T-helper 2 cell (primary cell): ENCODE measurements at places on chromosomes 5 and 9.

DNA sequence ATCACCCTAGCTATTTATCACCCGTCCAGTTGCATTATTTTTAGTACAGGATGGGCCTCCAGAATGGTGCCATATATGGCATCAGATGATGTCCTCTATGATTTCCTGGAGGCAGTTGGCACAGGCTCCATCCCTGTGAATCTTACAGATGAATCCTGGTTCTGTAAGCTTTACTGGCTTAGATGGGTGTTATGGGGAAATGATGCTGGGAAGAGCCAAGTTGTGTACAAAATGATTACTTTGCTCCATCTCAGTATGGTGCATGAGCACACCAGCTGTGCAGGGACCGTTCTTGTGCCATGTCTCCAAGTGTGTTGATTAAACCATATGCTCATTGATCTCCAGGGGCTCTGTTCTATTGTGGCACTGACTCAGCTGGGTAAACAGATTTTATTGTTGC, 755.7 kb downstream of the TLR4 start:
- no peak for DNase-seq

DNA sequence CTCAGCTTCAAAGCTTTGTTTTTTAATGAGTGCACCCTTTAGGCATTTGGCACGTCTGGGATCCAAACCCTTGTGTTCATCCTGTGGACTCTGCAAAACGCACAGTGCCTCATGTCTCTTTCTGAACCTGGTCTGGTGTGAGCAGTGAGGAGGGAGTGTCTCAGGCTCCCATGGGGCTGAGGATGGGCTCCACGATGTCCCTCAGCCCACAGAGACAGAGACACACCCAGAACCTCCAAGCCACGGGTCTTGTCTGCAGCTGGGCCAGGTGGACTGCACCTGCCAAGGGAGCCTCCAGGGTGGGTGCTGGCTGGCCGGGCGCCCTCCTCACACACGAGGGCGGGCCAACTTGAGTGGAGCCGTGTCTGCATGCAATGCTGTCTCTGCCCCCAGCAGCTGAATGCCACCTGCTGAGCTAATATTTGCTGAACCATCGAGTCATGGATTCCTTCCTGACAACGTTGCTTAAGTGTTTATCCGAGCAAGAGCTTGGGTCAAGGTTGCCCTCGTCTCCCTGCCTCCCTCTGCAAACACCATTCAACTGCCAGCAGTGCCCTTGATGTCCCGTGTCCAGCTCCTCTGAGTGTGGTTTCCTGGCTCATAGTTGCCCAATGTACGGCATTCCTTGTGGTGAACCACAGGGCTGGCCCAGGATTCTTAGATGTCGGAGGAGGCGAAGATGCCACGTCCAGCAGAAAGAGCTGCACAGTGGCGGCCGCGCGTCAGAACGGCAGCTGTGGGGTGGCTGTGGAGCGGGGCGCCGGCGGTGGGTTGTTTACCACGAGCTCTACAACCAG, 31.4 kb upstream of the LPCAT1 start:
- DNase-seq: no peak

GRCh38 chr9:37944266-37944650, 40.3 kb upstream of the SLC25A51 start:
- no peak for DNase-seq

- no peak for DNase-seq
These were observed 419.5 kb upstream of the ACTBL2 start for GRCh38 chr5:57902095-57902494.

- DNase-seq: no peak
These were observed 42.5 kb downstream of the RALGPS1 start for GRCh38 chr9:126956917-126957686.

- DNase-seq: no peak
These were observed 130.2 kb upstream of the ELL2 start for GRCh38 chr5:96091874-96092273.

DNA sequence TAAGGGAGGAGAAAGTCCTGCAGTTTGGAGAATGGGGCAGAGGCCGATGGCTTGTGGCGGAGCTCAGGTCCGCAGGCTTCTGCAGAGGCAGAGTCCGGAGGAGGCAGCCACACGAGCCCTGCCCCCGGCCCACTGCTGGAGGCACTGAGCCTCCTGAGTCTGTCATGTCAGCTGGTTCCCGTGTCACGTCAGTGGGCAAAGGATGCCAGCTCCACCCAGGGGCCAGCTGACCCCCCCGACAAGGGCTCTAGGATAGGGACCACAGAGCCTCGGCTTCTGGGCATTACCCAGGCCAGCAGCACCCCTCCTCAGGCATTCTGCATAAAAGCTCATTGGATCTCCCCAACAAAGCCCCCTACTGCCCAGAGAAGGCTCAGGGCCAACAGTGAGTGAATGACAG, 8.5 kb downstream of the SH3PXD2B start:
- DNase-seq: no peak

GRCh38 chr5:80482578-80482977, 5.3 kb upstream of the FAM151B start:
- DNase-seq: no peak

- no peak for DNase-seq
These were observed 235.8 kb downstream of the YTHDC2 start for GRCh38 chr5:113749334-113749733.

DNA sequence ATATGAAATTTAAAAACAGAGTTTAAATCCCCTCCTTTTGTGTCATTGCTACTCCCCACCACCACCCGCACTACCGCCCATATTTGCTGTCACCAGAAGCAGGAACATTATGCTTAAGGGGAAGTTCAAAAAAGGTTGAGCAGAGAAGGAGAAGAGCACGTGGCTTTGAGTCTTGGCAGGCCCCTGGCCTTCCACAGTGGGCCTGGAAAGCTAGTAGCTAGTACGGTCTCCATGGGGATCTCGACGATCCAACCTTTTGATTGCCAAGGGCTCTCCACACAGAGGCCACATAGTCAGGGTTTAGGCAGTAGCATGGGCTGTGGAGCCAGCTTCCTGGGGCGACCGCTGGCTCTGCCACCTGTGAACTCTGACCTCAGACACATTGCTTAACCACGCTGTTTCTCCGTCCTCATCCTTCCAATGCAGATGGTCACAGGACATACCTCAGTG, 90.1 kb downstream of the GOLPH3 start:
- no peak for DNase-seq

DNA sequence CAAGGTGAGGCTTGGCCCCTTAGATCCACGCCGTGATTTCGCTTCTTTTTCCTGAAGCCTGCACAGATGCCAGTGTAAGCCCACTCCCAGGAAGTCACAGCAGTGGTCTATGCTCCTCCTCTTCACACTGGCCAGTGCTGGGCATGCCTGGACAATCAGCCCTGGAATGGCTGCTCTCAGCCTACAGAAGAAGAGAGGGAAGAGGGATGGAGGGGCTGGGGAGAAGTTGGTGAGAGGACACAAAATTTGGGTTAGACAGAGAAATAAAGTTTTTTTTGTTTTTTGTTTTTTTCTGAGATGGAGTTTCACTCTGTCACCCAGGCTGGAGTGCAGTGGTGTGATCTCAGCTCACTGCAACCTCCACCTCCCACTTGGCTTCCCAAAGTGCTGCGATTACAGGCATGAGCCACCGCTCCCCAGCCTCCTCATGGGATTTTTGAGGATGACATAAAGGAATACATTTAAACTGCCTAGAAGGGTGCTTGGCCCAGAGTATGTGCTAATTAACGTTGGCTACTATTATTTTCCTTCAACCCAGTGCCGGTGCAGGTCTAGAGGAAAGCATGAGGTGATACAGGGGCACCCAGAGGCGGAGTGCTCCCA, 830 bp downstream of the S100Z start:
- DNase-seq: no peak

- DNase-seq: no peak
These were observed 6.5 kb upstream of the GLE1 start for GRCh38 chr9:128497824-128498610.

DNA sequence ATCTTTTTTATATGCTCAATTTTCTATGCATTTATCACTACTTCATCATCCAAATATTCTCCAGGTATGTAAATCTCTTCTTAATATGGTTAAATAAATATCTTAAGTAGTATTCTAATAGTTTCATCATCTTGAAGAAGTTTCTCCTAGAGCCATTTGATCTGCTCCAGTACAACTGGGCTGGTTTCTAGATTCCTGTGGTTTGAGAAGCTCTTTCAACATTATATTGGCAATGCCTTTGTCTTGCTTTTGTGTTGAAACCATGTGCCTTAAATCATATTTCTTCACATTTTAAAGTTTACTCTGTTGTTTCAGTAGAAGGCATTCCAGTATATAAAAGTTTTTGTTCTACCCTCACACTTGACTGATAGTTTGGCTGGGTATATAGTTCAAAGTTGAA, 27.6 kb downstream of the MBLAC2 start:
- DNase-seq: no peak

- no peak for DNase-seq
These were observed 782.8 kb upstream of the ACO1 start for GRCh38 chr9:31601666-31602065.

DNA sequence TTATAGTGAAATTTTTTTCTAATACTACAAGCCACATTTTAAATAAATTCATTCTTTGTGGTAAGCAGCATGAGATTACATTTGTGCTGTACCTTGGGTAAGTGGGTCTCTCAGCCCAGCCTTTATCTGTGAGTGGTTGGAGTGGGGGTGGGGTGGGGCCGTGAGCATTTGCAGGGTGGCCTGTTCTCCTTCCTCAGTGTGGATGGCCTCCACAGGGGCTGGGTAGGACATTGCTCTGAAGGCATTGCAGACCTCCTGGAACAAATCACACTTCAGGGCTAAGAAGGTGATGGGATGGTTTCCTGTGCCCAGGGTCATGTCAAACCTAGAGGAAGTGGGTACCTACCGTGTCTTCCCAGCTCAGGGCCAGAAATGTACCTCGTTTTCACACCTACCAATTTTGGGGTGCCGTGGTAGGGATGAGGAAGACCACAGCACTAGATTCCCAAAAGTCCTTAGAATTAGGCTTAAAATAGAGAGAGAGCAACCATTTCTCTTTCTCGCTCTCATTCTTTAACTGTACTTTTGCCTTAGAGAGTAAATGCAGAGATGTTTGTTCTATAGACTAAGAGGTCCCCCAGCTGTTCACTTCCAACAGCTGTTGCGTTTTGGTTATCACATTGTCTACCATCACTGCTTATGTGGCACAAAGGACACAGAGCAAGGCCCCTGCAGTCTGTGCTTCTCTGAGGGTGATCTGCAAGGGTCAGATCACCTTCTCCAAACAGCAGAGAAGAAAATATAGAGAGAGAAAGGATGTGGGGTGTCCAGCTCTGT, 83.4 kb upstream of the CTSL start:
- no peak for DNase-seq

DNA sequence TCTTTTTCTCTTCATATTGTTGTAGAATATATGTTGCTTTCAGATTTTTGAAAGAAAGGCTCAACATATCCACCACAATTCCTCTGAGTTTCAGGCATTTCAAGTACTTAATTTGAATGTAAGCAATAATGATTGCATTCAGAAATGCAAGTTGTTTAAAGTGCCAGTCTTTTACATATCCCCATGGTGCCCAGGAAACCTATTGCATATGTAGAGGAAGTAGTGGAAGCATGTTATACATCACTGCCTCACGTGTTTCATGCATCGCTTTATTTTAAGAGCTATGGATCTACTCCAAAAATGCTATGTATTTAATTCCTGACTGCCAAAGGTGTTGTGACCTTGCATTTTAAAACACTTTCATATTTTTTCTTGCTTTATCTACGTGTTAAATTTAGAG, 28.1 kb downstream of the CPEB4 start:
- no peak for DNase-seq

DNA sequence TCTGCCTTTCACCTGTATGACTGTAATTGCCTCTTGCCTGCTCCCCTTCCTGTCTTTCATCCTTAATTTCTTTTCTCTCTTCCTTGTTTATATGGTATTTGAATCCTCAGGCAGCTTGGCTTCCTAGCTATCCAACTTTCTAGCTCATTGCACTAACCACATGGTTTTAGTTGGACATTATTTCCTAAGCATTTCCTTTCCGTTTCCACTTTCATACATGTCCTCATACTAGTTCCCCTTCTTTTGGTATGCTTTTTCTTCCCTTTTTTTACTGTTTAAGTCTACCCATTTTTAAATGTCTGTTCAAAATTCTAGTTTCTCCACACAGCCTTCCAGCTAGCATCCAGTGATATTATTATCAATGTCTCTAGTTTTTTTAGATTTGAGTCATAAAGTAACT, 6.6 kb downstream of the CWC27 start:
- DNase-seq: no peak

DNA sequence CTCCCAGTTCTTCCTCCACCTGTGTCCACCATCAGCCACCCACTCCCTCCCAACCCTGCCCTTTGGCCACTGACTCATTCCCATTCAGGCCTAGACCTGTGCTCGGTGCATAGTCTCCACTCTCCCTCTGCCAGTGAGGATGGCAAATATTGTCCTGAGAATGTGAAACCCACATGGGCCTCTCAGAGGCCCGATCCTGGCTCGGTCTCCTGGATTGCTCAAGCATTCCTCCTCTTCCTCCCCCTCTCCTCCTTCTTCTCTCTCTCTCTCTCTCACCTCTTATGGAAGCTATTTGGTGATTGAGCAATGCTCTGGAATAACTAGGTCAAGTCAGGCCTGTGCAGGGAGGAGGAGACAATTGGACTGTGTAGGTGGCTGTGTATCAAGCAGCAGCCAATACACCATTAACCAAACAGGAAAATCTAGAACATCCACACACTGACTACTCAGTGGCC, 99.9 kb downstream of the KLF4 start:
- no peak for DNase-seq

GRCh38 chr5:119451561-119451960, 736 bp upstream of the HSD17B4 start:
- DNase-seq: no peak

GRCh38 chr5:108749128-108749861, 1.6 kb downstream of the FER start:
- no peak for DNase-seq

DNA sequence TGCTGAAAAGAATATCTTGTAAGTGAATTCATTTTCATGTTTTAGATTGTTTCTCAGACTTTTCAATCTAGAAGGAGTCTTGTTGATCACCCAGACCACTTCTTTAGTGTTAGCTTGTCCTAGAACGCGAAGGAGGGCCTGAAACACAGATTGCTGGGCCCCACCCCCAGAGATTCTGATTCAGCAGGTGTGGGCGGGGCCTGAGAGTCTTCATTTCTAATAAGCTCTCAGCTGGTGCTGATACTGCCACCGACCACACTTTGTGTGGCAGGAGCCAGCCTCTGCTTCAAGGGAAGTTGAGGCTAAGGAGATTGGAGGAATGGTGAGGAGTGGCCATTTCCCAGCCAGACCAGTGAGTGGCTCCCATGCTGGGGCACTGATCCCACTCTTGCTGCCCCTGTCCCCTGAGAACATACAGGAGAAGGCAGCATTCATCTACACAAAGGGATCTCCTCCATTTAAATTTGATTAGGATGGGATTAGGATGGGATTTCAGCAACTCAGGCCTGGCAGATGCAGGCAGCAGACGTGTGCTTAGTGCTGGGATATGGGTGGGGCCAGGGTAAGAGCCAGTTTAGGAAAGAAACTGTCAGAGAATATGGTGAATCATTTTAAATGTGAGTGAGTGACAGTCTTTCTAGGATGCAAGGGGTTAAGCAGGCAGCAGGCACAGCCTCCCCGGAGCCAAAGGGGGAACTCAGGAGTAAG, 35.9 kb downstream of the ZNF618 start:
- DNase-seq: no peak

GRCh38 chr5:13704396-13704795, 240.1 kb downstream of the DNAH5 start:
- DNase-seq: no peak
